ENCODE measurements at places on chromosomes 7 and 10. TPM values are rescaled to one million over a fixed set of nuclear protein-coding genes. Genes with fewer than 3 reads are reported as not detected.

TFPI2 gene
- 163 TPM for polyA plus RNA-seq

TSPAN33 gene
- 5.3 TPM for polyA plus RNA-seq

GRCh38 chr7:116630357-116630756, 41.6 kb upstream of the MET start:
- no peak for DNase-seq

DNA sequence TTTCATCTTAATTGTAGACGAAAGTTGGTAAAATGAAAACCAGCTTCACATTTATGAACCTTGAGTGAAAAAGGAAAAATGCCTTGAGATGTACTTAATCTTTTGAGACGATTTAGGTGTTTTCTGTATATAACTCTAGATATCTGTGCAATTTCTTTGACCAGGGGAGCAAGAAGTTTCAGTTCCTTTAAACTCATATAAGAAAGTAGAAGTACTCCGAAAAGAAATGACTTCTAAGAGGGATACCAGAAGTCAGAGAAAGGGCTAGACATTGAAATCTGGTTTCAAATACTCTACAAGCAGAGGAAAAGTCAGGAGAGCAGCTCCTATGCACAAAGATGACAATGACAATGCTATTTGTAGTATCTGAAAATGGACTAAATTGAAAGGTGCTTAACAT, 303.7 kb downstream of the BAMBI start:
- no peak for DNase-seq

Data from A549 (cell line).